ENCODE measurements at places on chromosomes 1 and 21.

DNA sequence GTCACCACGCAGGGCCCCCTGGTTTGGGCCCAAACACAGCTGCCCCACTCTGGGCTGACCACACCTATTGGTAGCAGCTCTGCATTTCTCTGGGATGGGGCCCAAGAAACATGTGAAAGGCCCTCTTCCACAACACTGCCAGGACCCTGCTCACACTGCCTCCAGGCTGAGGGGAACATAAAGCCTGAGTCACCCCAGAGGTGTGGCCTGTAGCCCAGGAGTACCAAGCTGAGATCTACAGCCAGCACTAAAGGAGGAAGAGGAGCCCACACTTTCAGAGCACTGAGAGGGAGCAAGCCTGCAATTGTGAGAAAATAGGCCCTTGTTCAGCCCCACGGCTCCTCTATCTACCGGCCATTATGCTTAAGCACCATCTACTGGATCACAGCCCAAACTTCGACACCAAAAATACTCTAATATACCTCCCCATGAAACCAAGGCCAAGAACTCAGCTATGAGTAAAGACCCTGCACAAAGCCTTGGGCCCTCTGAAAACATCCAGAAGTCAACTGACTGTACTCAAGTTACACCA lies 14.4 kb upstream of the OR2T10 start:
- no peak for DNase-seq

DNA sequence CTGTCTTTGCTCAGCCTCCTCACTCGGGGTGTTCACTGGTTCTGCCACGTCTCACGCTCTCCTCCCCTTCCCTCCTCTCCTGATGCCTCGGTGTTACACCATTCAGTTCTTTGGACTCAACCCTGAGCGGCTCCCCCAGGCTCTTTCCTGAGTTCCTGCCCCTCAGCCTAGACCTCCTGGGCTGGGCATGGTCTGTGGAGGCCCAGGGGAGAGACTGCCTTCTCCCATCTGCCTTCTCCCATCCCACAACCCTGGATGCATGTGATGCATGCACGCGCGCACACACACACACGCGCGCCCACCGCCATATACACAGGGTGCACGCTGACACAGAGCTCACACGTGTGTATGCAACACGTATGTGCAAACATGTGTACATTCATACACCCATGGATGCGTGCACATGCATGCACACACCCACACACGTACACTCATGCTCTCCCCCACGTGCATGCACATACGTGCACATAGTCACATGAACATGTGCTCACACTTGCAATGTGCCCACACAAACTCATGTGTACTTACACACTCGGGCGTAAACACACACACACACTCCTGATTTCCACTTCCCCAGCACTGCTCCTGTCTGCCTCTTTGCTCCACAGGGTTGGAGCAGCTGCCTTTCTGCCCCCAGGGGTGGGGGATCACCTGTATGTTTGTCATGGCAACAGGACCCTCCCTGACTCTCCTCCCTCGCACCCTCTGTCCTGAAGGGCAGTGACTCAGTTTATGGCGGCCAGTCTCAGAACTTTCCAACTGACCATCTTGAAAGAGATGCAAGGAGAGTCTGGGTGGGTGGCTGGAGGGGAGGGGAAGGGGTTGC lies 59.0 kb downstream of the HUNK start:
- DNase-seq: no peak

DNA sequence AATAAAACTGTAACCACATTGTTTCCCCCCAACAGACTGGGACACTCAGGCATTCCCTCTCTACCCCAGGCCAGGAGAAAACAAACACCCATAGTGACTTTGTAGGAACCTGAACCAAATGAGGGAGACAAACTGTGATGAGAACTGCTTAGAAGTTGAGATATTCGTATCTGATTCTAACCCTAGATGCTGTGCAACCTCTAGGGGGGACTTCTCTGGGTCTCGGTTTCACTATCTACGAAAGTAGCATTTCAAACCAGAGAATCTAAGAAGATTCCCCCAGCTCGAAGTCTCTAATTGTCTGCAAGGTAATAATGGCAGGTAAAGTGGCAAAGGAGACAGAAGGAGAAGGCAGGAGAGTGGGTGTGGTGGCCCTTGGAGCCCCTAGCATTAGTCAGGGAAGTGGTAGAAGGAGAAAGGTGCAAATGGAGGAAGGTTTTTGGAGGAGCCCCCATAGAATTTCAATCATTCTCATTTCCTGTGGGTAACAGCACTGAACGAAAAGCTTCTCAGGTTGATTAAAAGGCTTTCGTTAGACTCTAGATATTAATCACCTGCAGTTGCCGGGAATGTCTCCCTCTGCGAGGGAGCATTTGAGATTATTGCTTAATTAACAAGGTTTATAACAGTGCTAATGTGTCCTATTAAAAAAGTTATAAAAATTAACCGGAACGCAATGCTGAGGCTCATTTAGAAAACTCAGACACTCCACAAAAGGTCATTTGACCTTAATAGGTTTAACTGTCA lies 46.4 kb downstream of the BEND5 start:
- DNase-seq: no peak

- DNase-seq: no peak
Observed at GRCh38 chr1:46394108-46394871, at the start of gene FAAH. Gene FAAH (plus strand): TSS chr1:46394317. CDS start chr1:46394349, 32 bp downstream.

DNA sequence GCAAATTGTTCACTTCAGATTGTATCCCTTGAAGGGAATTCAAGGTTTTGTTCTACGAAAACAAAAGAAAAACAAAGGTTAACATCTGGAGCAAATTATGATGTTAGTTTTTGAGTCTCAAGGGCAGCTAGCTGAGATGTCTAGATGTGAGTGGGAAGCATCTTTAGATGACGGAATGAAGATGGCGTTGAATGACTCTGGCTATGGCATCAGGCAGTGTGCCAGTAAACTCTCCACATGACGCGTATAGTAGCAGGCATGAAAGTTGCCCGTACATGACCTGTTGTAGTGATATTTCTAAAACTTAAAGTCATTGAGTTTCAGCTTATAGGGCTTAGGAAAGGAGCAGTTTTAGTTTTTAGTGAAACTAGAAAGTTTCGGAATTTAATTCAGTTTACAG lies 12.3 kb upstream of the SDC3 start:
- DNase-seq: no peak

GRCh38 chr1:22239378-22239777 lies 96.5 kb upstream of the WNT4 start:
- peak; percentile 26 for DNase-seq

GRCh38 chr1:186680245-186681061 lies at the start of gene PTGS2:
Gene PTGS2 (minus strand): TSS chr1:186680423. CDS start chr1:186680290, 133 bp downstream.
- DNase-seq: peak; percentile 90

DNA sequence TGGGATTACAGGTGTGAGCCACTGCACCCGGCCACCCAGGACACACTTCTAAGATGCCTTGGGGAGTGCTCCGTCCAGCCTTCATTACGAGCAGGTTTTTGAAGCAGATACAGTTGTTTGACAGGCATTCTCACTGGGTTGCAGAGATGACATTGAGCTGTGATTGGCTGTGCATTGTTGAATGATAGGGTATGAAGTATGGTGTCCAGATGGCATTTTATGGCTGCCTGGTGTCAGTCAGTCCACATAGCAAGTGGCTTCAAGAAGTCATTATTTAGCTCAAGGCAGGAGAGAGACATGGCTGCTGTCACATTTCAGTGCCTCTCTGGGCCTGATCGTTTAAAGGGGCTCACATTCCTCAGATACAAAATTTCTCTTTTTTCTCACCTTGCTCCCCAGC lies 14.8 kb upstream of the PADI2 start:
- no peak for DNase-seq

DNA sequence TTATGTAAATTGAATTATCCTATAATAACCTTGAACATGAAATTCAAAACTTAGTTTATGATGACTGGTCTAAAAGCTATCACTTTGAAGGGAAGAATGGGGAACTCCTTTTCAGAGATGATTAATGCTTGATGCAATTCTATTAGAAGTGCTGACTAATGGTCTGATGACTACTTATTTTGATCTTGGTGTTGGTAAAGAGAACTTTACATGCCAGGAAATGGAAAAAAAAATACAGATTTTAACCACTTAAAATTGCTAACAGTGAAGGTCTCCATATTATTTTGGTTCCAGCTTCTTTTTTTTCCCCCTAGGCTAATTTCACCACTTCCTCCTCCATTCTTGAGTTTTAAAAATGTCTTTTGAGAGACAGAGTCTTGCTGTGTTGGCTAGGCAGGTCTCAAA lies 22.9 kb downstream of the S1PR1 start:
- DNase-seq: peak; percentile 64

DNA sequence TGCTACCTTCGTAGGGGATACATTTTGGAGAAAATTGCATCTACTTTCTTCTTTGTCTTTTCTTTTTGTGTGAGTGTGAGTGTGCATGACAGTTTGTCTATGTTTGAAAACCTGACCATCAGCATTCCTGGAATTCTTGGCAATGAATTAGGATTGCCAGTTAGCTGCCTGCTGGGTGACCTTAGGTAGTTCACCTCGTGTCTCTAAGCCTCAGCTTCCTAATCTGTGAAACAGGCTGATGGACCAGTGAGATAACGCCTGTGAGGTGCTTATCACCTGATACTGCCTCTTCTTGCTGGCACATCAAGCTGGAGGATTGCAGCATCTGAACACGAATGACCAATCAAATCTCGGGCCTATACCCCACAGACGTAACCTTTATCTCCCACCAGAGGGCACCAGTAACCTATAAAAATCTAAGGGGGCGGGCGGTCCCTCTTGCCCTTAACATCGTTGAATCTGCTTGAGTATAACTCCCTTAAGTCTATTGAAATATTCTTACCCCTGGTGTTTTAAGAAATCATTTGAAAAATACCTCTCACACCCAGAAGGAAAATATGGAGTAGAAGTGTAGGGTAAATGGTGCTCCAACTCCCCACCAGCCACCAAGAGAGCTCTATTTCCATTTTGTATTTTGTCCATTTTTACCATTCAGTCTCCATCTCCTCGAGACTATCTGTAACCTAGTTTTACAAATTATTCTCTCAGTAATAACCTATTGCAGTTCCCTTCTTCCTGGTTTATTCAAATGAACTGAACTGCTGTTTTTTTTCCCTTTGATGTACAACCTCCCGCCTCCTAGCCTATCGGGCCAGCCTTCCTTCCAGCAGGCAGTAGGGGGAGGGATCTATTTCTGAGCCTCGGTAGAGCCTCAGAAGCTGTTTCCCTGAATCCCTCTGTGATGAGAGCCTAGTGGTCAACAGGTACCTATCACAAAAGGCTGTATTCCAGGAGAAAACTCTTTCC lies 49.7 kb downstream of the MDM4 start:
- DNase-seq: peak; percentile 95

DNA sequence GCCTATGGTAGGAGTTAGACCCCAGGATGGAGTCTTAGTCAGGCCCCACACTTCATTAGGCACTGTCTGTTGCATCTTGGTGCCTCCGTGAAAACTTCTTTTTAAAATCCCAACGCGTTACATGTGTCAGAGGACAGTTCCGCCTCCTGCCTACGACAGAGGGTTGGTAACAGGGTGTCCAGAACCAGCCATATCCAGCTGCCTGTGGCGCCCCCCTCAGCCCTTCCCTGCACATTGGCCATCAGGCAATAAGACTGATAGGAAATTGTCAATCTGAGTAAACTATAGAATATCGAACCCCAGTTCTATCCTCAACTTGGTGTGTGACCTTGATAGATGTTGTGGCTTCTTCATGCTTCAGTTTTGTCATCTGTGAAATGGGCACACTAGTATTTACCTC lies 108.6 kb upstream of the CSF3R start:
- DNase-seq: no peak

DNA sequence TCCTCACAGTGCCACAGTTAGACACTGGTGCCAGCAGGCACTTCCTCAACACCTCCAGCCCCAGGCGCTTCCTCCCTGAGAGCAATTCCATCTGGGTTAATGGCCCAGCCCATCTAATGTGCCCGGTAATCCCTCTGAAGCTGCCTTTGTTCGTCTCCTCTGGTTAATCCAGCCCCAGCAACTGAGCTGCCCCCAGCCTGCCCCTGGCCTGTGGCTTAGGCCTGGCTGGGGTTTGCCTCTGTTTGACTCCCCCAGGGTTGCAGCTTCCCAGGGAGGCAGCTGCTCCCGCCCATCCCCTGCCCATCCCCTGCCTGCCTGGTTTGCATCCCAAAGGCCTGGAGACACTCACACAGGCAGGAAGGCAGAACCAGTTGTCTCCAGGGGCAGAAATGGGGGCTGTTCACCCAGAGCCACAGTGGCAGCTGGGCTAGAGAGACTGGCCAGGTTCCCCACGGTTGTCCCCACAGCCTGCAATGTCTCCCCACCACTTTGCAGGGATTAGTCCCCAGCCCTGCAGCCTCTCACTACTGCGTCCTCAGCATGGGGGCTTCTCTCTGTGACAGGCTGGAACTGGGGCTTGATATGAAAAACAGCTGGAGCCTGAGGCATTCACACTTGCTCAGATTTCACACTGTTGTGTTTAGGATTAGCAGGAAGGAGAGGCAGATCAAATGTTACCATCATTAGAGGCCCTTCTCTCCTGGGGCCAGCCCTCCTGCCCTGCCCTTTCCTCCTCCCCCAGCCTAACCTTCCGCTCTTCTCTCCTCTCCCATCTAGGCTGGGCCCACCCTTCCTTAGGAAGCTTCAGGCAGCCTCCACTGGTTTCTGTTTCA lies 120.2 kb downstream of the TLR5 start:
- DNase-seq: no peak

GRCh38 chr1:214021321-214021720 lies 33.5 kb downstream of the PROX1 start:
- no peak for DNase-seq

DNA sequence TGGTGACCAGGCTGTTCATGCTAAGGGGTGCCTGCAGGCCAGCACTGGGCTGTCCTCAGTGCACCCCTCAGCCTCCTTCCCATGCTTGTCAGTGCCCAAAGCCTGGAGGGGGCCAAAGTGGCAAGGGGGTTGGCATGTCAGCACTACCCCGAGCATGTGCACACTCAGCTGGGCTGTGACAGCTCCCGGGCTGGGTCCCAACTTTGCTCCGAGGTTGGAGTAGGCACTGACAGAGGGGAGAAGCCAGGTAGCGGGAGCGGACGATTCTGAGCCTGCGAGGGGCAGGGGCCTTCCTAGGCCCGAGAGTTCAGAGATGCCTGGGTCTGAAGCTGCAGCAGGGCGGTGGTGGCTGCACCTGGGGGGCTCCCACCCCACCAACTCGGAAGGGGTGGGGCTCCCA lies 119.0 kb downstream of the MAST2 start:
- DNase-seq: no peak

- DNase-seq: no peak
Observed at GRCh38 chr1:200947059-200947566, 52.4 kb downstream of the INAVA start.
